ENCODE measurements at places on chromosomes 4 and X. TPM values are rescaled to one million over a fixed set of nuclear protein-coding genes. Genes with fewer than 3 reads are reported as not detected.

DNA sequence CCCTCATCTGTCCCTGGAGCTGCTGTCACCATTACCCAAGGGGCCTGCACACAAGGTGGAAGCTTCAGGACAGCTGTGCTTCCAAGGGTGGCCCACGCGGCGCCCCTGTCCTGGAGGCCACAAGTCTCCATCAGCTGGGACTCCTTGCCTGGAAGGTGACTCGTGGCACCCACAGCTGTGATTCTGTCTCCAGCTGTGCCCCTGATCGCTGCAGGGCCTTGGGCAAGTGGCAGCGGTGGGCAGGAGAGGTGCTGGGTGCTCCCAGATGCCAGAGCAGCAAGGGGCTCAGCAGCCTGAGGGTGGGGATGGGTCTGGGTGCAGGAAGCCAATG is 9.0 kb upstream of the DUSP9 start:
- DNase-seq = no peak

GRCh38 chr4:11368701-11369115 is 60.0 kb downstream of the HS3ST1 start:
- no peak for DNase-seq

DNA sequence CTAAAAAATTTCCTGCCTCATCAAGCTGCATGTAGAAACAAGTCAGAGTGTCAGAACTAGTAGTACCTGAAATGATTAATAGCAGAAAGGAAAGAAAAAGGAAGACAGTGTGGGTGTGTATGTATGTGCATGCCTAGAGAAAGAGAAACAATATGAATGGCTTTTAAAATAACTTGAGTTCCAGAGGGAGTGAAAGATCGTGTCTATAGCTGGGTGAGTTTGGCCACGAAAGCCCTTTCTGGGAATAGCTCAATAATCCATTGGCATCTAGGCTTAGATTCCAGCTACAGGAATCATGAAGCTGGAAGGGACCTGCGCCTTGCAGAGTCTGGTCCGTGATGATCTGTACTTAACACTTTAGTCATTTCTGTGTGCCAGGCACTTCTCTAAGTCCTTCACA is 195.6 kb downstream of the RAPGEF2 start:
- DNase-seq = no peak

DNA sequence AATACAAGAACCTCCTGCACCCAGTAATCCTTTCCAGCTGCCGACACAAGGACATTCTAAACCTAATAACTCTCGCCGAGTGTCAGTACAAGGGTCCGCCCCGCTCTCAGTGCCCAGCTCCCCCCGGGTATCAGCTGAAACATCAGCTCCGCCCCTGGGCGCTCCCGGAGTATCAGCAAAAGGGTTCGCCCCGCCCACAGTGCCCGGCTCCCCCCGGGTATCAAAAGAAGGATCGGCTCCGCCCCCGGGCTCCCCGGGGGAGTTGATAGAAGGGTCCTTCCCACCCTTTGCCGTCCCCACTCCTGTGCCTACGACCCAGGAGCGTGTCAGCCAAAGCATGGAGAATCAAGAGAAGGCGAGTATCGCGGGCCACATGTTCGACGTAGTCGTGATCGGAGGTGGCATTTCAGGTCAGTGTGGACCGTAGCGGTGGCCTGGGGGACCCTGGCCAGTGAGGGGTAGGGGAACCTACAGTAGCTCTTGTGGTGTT is at the start of gene MAOA:
TSS of gene MAOA (plus strand) at position 295 of the 490 bp plus-strand sequence. CDS start at position 338, 43 bp downstream.
- peak; percentile 82 for DNase-seq

DNA sequence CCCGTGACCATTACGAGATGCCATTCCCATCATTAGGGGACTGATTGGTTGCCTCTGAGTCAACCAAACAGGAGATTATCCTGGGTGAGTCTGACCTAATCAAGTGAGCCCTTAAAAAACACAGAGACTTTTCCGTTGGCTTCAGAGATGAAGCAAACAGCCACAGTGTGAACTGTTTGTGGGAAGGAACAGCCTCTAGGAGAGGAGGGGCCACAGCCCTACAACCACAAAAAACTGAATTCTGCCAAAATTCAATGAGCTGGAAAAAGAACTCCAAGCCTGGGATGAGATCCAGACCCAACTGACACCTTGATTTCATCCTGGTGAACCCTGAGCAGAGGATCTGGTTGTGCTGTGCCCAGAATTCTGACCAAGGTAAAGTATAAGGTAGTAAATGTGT is 31.3 kb upstream of the TBL1X start:
- DNase-seq = no peak

DNA sequence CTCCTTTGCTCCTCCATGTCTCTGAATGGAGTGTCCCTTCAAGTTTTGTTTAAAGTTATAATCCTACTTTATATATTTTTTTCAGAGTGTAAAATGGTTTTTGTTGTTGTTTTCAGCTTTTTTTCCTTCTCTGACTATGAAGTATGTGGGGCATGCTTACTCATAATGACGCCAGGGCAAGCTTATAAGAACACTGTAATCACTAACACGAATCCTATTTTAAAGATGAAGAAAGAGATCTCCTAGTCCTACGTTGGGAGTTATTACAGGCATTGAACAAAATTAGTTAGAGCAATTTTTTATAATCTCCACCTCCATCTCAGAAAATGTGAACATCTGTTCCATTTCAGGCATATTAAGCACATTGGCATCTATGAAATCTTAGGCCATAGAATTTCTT is 268.1 kb upstream of the MAGEB2 start:
- DNase-seq = no peak

DNA sequence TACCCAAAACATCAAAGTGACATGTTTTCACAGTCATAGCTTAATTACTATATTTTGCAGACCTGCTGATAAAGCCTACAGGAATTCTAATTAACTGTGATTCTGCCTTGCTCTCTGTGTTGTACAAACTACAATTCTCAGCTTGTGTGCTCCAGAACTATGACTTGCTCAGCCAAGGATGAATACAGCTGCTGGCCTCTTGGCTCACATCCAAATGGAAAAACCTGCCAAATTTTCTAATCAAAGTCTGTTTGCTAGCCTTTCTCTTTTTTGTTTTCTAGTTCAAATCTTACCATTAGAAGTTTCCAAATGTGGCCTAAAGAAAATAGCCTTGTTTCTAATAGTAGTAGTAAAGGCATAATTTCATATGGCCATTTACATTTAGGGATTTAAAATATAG is 1176.8 kb downstream of the FAM133A start:
- DNase-seq = no peak

- no peak for DNase-seq
These were observed 45.1 kb downstream of the SUPT20HL2 start for GRCh38 chrX:24268786-24269185.

DNA sequence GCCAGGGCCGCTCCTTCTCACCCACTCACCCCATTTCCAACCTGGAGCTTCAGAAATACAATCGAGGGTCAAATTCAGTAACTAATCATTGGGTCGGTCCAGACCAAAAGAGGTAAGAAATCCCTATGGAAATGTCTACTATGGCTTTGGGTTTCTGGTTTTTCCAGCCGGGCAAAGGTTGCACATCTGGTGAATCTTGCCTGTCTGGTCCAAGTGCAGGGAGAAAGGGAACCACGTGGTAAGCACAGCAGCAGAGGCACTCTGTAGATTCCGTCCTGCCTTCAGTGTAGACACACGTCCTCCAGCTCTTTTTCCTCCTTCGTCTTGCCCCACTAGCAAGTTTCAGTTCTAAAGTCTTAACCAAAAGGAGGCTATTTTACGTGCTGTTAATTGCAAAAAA is 218.0 kb upstream of the JADE1 start:
- DNase-seq = no peak

GRCh38 chrX:78650906-78651437 is 8.2 kb downstream of the RTL3 start:
- no peak for DNase-seq

GRCh38 chr4:91171217-91171616 is 1044.0 kb downstream of the CCSER1 start:
- DNase-seq = no peak

DNA sequence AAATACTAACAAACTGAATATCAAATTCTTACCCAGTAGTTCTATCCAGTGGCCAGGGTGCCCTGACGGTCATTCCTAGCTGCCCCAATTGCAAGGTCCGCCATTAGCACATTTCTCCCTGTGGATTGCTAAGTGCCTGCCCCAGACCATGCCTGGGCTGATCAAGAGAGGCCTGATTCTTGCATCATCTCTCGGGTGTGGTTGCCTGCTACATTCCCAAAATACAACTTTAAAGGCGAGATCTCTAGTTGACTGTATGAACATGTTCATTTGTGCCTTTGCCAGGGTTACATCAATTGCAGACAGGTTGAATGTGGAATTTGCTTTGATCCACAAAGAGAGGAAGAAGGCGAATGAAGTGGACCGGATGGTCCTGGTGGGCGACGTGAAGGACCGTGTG is 28.0 kb downstream of the PRPS2 start:
- no peak for DNase-seq

- no peak for DNase-seq
These were observed 281.3 kb upstream of the ANKRD50 start for GRCh38 chr4:124993838-124994237.

- no peak for DNase-seq
These were observed 127.8 kb upstream of the TBL1X start for GRCh38 chrX:9337046-9337445.

TMEM175 gene
- 22.7 TPM for total RNA-seq

SPP1 gene
- 20.9 TPM for total RNA-seq

PAGE2 gene
- not detected for total RNA-seq

Measured in cardiac septum (tissue), 1 donor.